ENCODE measurements at places on chromosomes 3 and 15.
A peak's percentile ranks its signal among the peaks of the same experiment; 100 is the strongest.

DNA sequence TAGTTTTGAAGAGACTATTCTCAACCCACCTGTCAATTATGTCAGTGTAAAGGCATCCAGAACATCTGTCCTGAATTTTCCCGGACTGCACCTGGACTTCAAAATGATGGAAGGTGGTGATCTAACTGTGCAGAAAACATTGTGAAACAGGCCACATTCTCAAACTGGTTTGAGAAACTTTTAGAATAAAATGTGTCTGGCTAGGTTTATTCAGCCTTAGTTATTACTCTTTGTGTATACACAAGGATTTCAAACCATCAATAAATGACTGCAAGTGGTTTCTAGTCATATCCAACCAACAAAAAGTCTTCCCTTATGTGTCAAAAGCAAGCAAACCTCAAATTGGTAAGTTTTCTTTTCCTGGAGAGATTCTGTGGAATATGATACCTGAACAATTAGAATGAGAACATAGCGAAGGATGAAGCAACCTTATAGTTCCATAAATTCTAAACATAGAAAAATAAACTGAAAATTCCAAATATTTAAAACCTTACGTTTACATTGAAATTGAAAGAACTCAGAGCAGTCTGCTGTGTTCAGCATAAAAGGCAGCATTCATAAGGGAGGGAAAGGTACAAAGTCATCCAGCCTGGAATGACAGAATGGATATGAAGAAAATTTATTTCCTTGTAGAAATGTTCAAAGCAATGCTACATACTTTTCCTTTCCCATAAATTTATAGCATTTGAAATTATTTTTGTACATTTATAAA, 306.6 kb upstream of the TGFBR2 start:
- DNase-seq, result no peak

GRCh38 chr3:170542704-170543103, 43.2 kb downstream of the SLC7A14 start:
- DNase-seq, result no peak

- no peak for DNase-seq
These were observed 138.2 kb downstream of the UBE2E2 start for GRCh38 chr3:23341147-23341838.

- no peak for DNase-seq
These were observed 150.1 kb upstream of the LRRN1 start for GRCh38 chr3:3648988-3649679.

GRCh38 chr3:47870702-47871260, 67.8 kb downstream of the DHX30 start:
- no peak for DNase-seq

- DNase-seq, result no peak
These were observed 313.1 kb downstream of the CADM2 start for GRCh38 chr3:85271911-85272310.

DNA sequence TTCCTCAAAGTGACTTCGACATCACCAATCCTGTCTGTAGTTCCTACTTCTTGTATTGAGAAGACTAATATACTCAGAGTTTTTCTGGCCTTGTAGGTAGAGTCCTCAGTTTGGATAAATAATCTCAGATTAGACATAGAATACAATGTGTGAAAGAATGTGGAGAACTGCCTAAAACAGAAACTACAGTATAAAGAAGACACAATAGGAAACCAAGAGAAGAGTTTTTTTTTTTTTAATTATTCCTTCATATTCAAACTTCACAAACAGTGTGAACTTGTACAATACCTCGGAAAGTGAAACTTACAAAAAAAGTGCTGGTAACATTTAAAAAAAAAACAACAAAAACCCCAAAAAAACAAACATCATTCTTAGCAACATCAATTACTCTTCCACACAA, 20.5 kb downstream of the TIGIT start:
- no peak for DNase-seq

GRCh38 chr3:54538346-54538745, 389.5 kb downstream of the LRTM1 start:
- DNase-seq, result peak; percentile 9

DNA sequence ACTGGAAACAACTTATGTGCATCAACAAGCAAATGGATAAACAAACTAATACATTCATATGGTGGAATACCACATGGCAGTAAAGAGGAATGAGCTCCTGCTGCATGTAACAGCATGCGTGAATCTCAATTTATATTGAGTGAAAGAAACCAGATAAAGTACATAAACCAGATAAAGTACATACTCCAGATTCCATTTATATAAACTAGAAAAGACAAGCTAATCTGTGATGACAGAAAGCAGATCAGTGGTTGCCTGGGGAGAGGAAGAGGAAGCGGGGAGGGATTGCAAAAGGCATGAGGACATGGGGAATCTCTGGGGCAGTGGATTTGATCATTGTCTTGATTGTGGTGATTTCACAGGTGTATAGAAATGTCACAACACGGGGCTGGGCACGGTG, 34.2 kb downstream of the LIMD1 start:
- no peak for DNase-seq

DNA sequence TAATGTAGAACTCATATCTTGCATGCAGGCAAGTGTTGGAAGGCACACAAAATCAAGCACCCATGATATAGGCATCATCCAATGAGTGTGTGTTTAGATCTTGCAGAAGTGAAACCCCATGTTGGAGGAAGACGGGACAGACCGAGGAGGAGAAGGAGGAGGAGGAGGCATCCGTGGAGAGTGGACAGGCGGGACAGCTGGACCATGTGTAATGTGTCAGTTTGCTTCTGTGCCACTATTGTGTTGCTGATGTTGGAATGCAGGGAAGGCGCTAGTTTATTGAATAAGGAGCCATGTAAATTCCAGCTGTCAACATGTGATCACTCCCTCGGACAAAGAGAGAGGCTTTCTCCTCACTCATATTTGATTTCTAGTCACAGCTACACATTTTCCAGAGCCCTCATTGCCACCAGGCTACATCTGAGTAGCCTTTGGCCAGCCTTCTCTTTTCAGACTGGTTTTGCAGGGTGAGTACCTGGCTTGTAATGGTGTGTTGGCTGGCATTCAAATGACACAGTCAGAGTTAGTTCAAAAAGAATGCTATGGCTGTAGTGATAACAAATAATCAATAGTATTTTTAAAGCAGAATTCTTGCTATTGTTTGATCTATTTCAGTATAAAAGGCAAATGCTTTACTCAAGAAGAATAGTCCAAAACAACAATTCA, 1037.6 kb upstream of the NR2F2 start:
- no peak for DNase-seq

DNA sequence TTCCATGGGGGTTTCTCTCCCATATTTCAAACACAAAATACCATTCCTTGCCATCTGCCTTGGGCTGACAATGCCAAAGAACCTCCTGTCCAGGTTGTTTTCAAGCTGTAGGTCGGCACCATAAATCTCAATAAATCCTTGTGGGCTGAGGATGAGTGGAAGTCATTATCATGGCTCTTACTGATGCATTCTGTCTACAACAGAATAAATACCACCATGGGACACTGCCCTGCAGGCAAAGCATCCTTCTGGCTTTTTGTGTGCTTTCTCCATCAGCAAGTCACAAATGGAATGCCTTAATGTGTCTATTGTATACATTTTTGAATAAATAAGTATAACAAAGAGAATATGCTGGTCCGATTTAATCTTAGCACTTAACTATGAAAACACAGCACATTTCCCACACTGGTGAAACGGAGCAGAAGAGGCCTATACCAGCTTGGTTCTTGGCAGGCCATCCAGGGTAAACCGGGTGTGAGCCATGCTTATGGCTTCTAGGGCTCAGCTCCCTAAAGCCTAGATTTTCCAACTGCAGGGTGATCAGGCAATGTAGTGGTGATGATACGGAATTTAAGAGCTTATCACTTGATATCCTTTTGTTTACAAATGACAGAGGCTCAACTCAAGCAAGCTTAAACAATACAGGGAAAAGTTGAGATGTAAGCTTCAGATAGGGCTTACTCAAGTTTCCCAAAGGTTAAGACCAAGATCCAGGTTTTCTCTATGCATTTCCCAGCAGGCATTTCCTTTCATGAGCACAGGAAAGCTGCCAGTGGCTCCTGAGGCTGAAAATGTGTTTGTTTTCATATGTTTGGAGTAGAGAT, 133.2 kb upstream of the LRTM1 start:
- peak; percentile 16 for DNase-seq

GRCh38 chr3:50573566-50574443, 4.5 kb downstream of the HEMK1 start:
- no peak for DNase-seq

GRCh38 chr3:64651303-64651702, 36.5 kb downstream of the ADAMTS9 start:
- no peak for DNase-seq

GRCh38 chr3:23919628-23920027, 2.7 kb downstream of the RPL15 start:
- no peak for DNase-seq

DNA sequence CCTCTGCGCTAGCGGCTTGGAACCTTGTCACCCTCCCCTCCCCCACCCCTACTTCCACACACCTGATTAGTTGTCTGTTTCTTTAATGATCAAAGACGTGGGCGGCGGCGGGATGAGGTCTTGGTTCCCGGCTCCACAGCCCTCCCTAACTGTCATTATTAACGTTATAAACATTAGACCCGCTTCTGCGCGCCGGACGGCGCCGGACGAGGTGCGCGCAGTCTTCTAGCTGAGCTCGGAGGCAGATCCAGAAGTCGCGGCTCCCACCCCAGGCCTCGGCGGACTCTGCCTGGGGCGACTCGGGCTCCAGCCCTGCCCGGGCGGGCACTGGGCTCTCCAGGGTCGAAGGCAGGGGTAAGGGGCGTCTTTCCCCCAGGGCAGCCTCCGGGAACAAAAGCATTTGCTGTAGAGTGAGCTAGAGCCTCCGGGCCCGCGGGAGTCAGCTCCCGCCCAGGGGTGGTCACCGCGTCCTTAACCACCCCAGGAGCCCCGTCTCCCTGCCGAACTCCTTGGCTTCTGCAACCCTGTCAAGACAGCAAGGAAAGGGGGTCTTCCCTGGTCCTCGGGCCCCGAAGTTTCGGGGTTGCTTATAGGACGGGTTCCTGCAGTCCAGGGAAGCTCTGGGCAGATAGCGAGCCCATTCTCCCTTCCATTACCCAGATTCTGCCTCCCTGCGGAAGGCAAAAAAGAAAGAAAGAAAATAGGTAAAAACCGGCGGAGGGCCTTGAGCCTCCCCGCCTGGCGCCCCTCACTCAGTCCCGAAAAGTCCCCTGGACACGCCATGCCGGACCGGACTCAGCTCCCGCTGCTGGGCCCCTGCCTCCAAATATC, 2.2 kb upstream of the ISLR2 start:
- no peak for DNase-seq

GRCh38 chr15:40072216-40072990, 33.4 kb upstream of the SRP14 start:
- no peak for DNase-seq

- DNase-seq, result no peak
These were observed 78.9 kb downstream of the ULK4 start for GRCh38 chr3:41882956-41883355.

DNA sequence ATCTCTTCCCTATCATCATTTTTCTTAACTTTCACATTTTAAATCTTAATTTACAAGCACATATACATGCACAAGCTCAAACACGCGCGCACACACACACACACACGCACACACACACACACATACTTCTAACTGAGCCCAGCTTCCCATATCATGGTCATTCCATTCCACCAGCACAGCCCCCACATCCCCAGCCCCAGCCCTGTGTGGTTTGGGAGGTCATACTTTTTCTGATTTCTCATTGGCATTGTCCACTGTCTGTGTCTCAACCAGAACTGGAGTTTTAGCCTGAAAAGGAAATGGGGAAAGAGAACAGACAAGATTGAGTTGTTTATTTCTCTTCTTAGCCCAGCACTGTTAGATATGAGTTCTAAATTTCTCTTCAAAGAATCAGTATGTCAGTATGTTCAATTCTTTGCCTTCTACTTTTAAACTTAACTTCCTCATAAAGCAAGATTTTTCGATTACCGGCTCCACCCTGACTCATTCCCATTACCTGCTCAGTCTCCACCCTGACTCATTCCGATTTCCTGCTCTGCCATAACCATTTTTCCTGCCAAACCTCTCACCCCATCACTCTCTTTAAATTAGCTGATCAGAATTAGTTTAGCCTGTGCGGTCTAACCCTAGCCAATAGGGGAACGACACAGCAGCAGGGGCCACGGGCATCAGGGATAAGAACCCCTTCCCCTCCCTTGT, 6.4 kb downstream of the IQCF1 start:
- DNase-seq, result no peak

DNA sequence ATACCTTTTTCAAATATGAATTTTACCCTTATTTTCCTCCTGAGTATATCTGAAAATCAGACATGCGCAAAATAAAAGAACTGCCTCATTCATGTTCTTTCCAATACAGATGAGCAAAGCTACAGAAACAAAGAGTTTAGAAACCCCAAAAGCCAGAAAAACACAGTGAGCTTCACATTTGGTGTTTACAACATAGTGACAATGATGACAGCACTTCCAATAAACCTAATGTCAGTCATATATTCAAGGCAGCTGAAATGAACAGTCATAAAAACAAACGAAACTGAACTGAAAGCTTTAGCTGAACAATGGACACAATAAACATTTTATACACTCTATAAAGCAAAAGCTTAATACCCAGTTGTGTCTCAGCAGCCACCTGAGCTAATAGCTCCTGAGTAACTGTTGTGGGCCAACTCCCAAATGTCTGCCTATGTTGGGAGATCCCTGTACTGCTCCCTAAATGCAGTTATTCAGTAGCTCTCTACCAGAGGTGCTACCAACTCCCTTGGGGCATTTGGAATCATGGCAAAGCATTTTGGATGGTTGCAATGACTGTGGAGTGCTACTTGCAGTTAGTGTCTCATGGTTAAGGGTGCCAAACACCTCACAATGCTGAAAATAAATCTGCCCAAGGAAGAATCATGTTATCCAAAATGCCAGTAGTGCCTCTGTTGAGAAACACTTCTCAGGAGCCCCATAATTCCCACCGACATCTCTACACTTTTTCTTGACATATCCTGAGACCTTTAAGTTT, 131.5 kb downstream of the TGFBR2 start:
- DNase-seq, result no peak

- DNase-seq, result no peak
These were observed 205.6 kb upstream of the SGO1 start for GRCh38 chr3:20391644-20392043.

DNA sequence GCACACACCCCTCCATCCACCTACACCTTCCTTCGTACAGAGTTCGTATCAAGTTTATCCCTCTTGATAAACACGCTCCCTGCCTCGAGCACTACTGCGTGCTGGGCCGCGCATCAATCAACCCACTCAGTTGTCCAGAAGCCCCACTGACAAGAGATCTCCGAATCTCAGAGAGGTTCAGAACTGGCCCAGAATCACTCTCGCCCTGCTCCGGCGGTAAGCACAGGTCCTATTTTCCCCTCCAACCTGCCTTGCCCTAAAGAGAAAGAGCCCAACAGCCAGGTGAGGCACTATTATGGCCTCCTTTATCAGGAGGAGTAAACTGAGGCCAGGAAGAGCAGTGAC, 494 bp upstream of the NISCH start:
- no peak for DNase-seq
